Fibroblast of skin of right quadriceps (primary cell): ENCODE measurements at places on chromosomes 11 and 22.

- no peak for DNase-seq
These were observed 124.7 kb downstream of the MICAL2 start for GRCh38 chr11:12235080-12235479.

GRCh38 chr22:28771195-28771791 lies 1.2 kb upstream of the CCDC117 start:
- DNase-seq, result no peak

- DNase-seq, result peak; percentile 67
These were observed 37.0 kb upstream of the DNAJB7 start for GRCh38 chr22:40898850-40899357.

GRCh38 chr11:117529816-117530215 lies 202.2 kb downstream of the CEP164 start:
- DNase-seq, result no peak

DNA sequence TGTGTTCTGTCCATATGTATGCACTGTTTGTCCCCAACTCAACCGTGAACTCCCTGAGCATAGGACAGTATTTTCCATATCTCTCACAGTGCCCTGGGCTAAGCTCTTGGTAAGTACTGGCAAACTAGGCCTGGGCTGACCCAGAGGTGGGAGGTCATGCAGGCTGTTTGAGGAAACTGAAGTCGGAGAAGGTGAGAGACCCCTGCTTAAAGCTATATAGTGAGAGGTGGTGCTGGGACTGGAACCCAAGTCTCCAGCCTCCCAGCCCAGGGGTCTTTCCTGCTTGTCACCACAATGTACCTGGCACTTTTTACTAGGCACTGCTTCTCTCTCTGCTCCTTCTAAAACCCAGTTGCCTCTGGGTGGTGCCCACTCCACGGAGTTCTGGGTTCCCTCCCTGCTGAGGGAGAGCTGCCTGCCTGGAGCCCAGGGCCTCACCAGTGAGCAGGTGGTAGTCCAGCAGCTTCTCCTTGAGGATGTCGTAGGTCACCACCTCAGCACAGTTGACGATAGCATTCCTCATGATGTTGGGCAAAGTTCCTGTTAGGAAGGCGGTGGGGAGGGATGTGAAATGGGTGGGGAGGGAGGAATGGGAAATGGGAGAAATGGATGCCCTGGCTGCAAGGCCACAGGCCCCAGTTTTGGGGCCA lies 4.7 kb downstream of the UCP3 start:
- DNase-seq, result no peak

- DNase-seq, result no peak
These were observed at the start of gene XKR3 for GRCh38 chr22:16824716-16825687. Gene XKR3, minus strand, starts transcription at chr22:16825411. Its CDS starts 17,338 bp downstream, at chr22:16808073.

- DNase-seq, result no peak
These were observed 17.6 kb upstream of the BDNF start for GRCh38 chr11:27717801-27718229.

DNA sequence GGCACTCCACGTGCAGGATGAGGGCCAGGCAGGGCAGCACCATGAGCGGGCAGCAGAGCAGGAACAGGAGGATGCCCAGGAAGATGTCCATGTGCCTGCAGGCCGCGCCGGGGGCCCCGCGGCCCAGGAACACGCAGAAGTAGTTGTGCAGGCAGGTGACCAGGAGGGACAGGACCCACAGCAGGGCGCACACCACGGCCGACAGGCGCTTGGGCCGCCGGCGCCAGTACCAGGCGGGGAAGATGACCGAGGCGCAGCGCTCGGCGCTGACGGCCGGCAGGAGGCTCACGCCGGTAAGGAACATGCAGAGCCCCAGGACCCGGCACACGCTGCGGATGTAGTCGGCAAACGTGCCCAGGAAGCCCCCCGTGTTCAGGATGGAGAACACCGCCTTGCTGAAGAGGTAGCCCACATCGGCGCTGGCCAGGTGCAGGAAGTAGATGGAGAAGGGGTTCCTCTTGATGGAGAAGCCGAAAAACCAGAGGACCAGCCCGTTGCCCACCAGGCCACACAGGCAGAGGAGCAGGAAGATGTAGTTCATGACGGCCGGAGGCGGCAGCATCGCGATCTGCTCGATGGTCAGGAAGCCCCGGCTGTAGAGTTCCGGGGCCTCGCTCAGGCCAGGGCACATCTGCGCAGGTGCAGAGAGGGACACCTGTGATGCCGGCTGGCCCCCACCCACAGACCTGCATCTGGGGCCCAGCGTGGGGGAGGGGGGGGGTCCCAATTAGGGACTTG lies 7.2 kb downstream of the MRGPRF start:
- no peak for DNase-seq

GRCh38 chr11:1767399-1768140 lies 3.8 kb upstream of the CTSD start:
- DNase-seq, result no peak

DNA sequence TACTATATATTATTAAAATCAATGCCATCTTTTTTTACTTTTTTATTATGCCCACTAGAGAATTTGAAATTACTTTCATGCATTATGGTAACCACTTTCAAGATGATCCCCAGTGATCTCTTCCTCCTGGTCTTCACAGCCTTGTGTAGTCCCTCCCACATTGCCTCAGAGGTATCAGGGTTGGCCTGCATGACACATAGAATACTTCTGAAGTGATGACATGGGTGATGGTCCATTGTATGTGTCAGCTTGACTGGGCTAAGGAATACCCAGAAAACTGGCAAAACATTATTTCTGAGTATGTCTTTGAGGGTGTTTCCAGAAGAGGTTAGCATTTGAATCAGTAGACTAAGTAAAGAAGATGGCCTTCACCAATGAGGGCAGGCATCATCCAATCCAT lies 14.2 kb upstream of the ISX start:
- no peak for DNase-seq

GRCh38 chr11:46012185-46012584 lies 89.7 kb downstream of the LARGE2 start:
- DNase-seq, result no peak

DNA sequence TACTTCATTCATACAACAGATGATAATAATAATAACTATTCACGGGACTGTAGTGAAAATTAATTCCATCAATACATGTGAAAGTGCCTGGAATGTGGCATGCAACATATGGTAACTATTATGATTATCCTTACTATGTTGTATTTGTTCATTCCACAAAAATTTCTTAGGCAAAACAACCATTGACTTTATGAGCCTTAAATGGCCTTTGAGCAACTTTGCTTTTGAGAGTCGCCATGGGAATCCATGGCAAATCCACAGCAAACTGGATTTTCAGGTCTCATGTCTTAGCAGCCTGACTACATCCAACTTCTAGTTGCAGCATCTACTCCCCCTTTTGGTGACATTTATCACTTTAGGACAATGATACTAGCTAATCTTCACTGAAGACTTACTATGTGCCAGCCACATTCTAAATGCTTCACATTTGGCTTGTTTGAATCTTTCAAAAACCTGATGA lies 56.8 kb downstream of the SLC1A2 start:
- DNase-seq, result peak; percentile 84

DNA sequence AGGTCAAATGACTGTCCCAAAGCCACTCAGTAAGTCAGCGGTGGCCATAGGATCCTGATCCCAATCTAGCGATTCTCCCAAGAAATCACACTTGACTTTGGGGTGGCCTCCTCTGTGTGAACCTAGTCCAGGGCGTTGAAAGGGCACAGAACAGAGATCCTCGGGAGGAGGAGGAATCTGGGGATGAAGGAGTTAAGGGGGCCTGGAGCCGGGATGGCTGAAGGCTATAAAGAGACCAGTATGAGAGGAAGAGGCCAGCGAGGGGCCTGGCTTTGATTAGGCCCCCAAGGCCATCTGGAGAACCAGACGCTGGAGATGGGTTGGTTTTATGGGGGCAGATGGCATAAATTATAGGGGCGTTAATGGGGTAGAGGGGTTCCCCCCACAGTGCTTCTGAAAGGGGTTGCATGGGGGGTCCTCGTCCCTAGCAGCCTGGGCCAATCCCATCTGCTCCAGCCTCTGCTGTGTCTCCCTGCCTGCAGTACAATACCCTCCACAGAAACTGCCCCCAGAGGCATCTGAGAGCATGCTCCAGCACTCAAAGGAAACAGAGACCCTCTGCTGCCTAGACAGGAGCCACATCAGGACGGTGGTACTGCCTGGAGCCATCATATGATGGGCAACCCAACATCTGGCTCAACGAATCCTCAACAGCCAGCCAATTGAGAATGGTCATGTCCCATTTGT lies 35.2 kb upstream of the TRIM29 start:
- no peak for DNase-seq

GRCh38 chr11:34749666-34750659 lies 129.1 kb downstream of the EHF start:
- DNase-seq, result peak; percentile 72

GRCh38 chr11:44880953-44881352 lies 69.7 kb downstream of the TP53I11 start:
- DNase-seq, result no peak

DNA sequence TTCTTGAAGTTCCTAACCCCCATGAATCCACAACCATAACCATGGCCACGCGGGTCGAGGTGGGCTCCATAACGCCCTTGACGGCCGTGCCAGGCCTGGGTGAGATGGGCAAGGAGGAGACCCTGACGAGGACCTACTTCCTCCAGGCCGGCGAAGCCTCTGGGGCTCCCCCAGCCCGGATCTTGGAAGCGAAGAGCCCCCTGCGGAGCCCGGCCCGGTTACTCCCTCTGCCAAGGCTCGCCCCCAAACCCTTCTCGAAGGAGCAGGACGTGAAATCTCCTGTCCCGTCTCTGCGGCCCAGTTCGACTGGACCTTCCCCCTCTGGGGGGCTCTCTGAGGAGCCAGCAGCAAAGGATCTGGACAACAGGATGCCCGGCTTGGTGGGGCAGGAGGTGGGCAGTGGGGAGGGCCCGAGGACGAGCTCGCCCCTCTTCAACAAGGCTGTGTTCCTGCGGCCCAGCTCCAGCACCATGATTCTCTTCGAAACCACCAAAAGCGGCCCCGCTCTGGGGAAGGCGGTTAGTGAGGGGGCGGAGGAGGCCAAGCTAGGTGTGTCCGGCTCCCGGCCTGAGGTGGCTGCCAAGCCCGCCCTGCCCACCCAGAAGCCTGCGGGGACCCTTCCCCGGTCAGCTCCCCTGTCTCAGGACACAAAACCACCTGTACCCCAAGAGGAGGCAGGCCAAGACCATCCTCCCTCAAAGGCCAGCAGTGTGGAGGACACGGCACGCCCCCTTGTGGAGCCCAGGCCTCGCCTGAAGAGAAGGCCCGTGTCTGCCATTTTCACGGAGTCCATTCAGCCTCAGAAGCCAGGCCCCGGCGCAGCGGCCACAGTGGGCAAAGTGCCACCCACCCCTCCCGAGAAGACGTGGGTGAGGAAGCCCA lies 75.7 kb downstream of the KIAA1671 start:
- DNase-seq, result no peak

DNA sequence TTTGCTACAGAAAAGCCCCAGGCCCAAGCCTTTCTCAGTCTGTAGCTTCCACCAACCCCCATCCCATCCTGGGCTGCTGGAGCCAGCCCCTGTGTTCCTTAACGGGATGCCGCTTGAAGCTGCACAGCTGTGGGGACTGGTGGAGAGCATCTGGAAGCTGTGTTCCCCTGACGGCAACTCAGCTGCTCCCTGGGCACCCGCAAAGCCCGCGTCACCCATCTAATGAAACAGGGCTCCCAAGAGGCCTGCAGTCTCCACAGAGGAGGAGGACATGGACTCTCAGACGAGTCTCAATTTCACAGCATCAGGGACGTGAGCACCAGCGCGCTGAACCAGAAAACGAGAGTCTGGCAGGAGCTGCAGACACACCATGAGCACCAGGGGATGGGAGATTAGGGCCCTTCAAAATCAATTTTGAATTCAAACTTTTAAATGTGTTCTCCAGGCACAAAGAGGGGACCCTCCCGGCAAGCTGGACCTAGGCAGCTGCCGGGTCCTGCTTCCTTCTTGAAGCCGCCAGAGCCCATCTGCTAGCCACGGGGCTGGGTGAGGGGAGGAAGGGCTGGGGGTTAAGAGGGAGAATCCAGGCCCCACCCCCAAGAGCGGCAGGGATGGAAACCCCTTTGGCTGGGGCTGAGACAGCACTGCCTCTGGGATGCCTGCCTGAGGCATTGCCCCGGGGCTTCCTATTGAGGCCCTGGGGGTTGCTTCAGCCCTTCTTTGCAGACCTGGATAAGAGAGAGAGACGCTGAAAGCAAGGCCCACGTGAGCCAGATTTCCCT lies 21.0 kb downstream of the LMO1 start:
- no peak for DNase-seq

GRCh38 chr11:9692691-9693090 lies 28.8 kb downstream of the SWAP70 start:
- DNase-seq, result no peak

- no peak for DNase-seq
These were observed 2.6 kb upstream of the RTL6 start for GRCh38 chr22:44500599-44500998.

- no peak for DNase-seq
These were observed 703.0 kb downstream of the JRKL start for GRCh38 chr11:97092823-97093222.

DNA sequence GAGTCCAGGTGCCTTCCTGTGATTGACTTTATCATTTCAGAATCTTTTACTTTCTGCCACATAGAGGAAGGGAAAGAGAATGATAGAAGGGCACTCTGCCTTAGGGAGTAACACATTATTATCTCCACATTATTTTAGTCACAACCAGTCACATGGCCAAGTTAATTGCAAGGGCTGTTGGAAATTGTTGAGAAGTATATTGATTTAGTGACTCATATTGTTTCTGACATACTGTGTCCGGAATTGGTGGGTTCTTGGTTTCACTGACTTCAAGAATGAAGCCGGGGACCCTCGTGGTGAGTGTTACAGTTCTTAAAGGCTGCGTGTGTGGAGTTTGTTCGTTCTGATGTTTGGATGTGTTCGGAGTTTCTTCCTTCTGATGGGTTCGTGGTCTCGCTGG lies 8.7 kb downstream of the OR51B4 start:
- DNase-seq, result no peak

DNA sequence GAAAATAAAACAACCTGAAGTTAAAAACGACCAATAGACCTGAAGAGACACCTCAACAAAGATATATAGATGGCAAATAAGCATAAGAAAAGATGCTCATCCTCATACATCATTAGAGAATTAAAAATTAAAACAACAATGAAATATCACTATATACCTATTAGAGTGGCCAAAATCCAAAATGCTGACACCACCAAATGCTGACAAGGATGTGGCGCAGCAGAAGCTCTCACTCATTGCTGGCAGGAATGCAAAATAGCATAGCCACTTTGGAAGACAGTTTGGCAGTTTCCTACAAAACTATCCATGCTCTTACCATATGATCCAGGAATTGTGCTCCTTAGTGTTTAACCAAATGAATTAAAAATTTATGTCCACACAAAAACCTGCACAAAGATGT lies 55.0 kb upstream of the APOA1 start:
- no peak for DNase-seq

DNA sequence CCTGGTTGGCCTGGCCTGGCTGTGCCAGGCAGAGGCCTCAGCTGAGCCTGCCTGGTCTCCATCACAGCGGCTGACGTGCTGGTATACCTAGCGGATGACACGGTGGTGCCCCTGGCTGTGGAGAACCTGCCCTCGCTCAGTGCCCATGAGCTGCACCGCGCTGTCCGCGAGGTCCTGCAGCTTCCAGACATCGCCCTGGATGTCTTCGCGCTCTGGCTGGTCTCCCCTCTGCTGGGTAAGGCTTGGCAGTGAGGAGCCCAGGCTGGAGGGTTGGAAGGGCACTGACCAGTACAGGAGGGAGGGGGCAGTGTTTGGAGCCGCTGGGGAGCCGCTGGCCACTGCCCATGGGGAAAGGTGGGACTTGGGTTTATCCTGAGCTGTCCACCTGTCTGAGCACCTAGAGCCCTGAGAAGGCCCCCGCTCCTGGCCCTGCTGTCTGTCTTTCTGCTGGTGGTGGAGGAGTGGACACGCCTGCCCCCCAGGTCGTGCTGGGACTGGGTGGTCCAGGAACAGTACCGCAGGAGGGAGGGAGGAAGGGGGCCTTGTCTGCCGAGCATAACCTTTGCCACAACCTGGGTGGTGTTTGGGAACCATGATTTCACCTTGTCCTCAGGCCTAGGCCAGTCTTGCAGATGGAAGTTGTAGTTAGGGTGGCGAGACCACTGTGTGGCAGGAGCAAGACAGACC lies 3.0 kb downstream of the FRMD8 start:
- no peak for DNase-seq
